ENCODE measurements at places on chromosomes 4 and X. TPM values are rescaled to one million over a fixed set of nuclear protein-coding genes. Genes with fewer than 3 reads are reported as not detected.

- DNase-seq, result no peak
Observed at GRCh38 chr4:57410331-57411052, 300.3 kb upstream of the IGFBP7 start.

DNA sequence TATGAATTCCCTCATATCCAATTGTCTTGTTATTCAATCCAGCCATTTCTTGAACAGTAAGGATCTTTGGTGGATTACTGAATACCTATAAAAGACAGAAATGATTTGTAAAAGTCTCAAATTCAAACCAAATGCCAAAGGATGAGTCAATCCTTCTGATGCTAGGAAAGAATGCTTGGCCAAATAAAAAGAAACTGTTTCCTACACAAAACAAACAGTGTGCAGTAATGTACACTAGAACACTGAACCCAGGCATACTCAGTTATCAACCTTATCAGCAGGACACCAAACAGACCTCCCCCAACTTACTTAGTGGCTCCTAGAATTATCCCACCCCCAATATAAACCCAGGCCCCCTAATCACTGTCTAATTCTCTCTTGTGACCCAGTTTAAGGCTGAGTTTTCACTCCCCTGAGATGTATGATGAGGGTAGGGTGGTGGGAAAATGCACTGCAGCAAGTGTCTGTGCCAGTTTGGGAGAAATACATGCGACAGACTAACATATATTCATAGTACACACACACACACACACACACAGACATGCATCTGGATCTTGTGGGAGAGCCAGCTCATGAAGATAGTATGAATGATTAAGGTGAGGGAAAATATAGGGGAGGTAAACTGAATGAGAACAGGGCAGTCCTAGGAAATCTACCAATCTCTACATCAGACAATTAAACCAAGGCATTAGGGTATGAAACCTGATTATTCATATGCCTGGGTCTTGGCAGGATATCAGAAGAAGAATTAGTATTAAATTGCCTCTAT lies 35.0 kb downstream of the CLDN2 start:
- DNase-seq, result no peak

- no peak for DNase-seq
Observed at GRCh38 chrX:65706041-65706828, 38.8 kb downstream of the MSN start.

DNA sequence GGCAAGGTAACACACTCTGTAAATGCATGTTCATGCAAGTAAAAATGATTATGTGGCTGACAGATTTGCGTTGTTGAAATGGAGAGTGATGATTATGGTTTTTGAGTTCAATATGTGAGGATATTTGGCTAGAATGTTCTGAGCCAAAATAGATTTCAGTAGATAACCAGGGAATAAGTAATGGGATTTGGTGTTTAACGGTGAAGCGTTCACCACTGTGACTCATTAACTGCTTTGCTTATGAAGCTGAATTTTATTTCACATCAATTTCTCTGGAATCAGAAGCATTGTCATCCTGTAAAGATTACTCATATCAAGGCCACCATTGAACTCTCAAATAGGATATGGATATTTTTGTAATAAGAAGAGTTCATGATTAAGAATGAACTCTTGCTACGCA lies 11.7 kb downstream of the AFP start:
- DNase-seq, result no peak

GRCh38 chr4:141275834-141276233 lies 55.1 kb downstream of the ZNF330 start:
- DNase-seq, result no peak

DNA sequence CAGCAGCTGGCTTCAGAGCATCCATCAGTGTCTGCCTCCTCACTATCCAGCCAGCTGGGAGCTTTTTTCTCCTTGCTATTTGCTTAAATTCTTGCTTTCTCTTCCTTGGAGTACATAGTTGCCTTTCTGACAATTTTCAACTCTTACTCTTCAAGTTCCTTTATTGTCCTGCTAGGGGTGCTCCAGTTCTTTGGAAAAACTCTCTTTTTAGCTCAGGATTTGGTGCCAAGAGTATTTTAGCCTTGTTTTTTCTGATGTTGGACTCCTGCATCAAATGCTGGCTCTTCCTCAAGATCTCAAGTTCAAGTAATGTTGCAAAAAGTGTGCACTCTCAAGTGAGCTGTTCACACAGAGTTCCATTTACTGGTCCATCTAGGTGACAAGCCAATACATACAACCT lies 126.4 kb downstream of the KDR start:
- DNase-seq, result no peak

- DNase-seq, result no peak
Observed at GRCh38 chrX:78754917-78755316, 7.4 kb downstream of the LPAR4 start.

GRCh38 chr4:106809076-106809475 lies 227.0 kb downstream of the DKK2 start:
- DNase-seq, result no peak

DNA sequence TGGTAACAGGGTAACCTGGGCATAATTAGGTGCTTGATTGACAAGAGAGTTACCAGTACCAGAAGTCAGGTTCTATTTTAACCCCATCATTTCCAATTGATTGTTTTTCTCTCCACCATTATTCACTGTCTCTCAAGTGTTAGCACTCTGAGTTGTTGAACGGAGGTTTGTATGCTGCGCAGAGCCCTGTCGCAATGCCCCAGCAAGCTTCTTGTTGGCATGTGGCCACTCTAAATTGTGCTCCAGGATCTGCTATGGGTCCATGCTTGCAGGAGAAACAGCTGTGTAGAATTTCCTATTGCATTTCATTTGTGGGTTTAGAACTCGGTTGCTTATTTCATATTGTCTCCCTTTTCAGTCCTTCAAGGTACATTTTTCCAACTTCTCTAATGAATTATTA lies 98.2 kb downstream of the KLHL8 start:
- no peak for DNase-seq

- DNase-seq, result no peak
Observed at GRCh38 chr4:186651624-186652023, 72.0 kb downstream of the FAT1 start.

ARHGAP6 gene
- 30.5 TPM for total RNA-seq

GRCh38 chr4:47274901-47275300 lies 188.6 kb downstream of the COMMD8 start:
- DNase-seq, result no peak

EXOC1 gene
- 33.9 TPM for total RNA-seq

- DNase-seq, result no peak
Observed at GRCh38 chr4:88843067-88843685, 145.5 kb upstream of the NAP1L5 start.

ARHGAP4 gene
- 211 TPM for total RNA-seq

DNA sequence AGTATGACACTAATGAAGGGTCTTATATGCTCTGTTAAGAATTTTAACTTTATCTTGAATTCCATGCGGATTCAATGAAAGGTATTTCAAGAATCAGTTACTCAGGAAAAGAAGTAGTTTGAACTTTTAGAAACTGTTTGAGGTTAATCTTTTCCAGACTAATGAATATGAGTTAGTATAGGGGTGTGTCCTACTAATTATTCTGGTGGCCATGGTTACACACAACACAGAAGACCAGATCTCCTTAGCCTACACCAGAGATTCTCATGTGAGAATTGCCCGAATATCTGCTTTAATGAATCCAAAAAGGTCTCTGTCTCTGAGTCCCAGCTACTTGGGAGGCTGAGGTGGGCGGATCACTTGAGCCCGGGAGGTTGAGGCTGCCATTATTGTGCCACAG lies 100.4 kb downstream of the MMRN1 start:
- DNase-seq, result no peak

DNA sequence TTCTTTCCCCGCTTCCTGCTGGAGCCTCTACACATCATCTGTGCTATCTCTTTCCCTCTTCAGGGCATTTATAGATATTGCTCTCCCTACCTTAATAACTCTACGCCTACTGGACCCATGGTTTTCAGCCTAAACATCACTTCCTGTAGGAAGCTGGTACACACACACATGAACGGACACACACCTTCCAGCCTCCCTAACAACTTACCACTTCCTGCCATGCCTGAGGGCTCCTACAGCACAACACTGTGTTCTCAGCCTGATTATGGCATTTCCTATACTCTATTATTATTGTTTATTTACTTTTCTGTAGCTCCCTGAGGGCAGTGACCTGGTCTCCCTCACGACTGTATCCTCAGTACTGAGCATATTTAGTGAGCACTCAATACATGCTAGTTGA lies 163.6 kb upstream of the MAP3K15 start:
- DNase-seq, result no peak

DNA sequence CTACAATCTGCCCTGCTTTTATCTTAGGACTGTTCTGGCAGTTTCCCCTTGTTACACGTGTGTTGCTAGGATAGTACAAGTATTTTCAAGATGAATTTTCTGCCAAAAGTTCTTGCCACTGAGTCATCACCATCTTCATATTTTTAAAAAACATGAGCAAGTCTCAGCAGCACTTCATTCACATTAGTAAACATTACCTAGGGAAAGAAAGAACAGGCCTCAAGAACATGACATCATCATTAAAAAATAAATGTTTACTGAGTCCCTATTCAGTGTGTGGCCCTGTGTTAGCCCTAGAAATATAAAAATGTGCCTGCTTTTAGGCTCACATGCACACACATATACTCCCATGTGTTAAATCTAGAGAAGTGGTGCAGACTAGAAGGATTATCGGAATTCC lies 18.7 kb upstream of the GPC3 start:
- no peak for DNase-seq

DNA sequence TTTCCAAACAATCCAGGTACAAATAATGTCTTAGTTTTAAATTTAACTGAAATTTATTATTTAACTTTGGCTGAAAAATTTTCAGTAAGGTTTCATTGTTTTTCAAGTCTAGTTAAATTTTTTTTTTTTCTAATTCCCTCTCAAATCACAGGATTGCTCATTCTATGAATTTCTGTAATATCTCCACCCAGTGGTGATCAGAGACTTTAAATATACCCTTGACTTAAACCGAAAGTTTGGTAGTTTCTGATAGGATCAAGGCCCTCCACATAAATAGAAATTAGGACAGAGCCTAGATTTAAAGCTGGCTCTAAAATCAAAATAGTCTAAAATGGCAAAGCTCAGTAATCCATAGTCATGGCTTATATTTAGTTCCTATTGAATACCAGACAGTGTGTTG lies 175.4 kb downstream of the TBCK start:
- no peak for DNase-seq

TSPAN7 gene
- 13.2 TPM for total RNA-seq

DNA sequence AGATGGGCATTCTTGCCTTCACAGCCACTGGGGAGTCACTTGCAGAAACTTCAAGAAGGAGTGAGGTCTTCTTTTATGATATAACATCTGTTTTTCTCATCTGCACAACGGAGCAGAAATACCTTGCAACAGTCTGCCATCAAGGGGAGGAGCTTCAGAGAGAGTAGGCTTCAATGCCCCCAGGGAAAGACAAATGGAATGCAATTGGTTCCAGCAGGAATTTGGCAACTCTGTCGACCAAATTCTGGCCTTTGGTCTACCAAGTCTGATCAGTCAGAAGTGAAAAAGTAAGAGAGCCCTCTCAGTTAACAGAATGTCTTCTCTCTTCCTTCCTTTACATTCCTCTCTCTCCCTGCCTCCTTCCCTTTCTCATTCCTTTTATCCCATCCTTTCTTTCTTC lies 229.3 kb downstream of the IDS start:
- DNase-seq, result no peak

RGN gene
- 1.7 TPM for total RNA-seq

MAGED1 gene
- 38.2 TPM for total RNA-seq
